Nephron progenitor cell (in vitro differentiated cells): ENCODE measurements at places on chromosomes 5 and 9.

GRCh38 chr5:106843812-106844416 is 826.8 kb downstream of the EFNA5 start:
- no peaks in the 10 kb centered on the region for H3K27me3 ChIP-seq
- no peaks in the 10 kb centered on the region for H3K4me1 ChIP-seq
- no peak overlapping the region for H3K27ac ChIP-seq
- no peak overlapping the region for H3K4me3 ChIP-seq
- DNase-seq, result no peak

- DNase-seq, result no peak
- no peak overlapping the region for H3K4me3 ChIP-seq
- peaks cover 19% of the 10 kb centered on the region for H3K27me3 ChIP-seq
- H3K4me1 ChIP-seq, result no peaks in the 10 kb centered on the region
- H3K27ac ChIP-seq, result no peak overlapping the region
Observed at GRCh38 chr5:133638436-133638835, 26.1 kb upstream of the FSTL4 start.

DNA sequence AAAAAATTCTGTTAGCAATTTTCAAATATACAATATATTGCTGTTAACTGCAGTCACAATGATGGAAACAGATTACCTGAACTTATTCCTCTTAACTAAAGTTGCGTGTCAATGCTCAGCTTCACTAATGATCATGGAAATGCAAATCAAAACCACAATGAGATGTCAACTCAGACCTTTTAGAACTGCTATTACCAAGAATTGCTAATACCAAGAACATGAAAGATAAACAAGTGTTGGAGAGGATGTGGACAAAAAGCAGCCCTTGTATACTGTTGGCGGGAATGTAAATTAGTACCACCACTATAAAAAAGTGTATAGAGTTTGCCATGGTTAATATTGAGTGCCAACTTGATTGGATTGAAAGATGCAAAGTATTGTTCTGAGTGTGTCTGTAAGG is 1409.7 kb upstream of the CDH18 start:
- H3K36me3 ChIP-seq, result no peaks in the 10 kb centered on the region
- no peak for DNase-seq
- H3K4me1 ChIP-seq, result peaks cover 44% of the 10 kb centered on the region
- H3K27ac ChIP-seq, result no peak overlapping the region
- no peak overlapping the region for H3K4me3 ChIP-seq
- peaks cover 2% of the 10 kb centered on the region for H3K27me3 ChIP-seq

DNA sequence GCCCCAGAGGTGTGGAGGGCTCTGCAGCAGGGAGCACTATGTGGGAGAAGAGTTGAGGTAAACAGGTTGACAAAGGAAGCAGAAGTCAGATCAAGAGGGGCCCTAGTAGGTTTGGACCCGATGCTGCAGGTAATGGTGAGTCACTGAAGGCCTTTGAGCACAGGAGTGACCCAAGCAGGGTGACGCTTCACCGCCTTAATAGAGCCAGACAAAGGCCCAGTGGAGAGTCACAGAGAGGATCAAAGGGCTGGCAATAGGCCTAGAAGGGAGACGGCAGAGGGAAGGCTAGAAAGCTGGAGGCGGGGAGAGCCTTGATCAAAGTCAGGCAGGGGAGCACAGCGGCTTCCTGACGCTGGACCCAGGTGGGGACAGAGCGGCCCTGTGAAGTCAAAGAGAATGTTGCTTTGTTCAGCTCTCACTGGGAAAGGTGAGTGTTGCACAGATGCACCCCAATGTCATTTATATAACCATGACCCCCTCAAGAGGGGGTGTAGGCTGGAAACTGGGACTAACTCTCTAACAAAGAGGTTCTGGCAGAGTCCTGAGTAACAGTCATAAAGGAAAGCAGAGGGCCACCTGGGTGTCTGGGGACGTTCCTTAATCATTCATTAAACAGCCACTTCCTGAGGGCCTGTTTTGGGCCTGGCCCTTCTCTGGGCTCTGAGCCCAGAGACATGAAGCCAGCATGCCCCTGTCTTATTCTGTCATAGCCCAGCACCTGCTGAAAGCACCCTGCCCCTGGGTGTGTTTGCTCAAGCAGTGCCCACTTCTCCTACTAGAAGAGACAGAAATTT is 9.8 kb upstream of the CPLX2 start:
- no peaks in the 10 kb centered on the region for H3K36me3 ChIP-seq
- H3K4me1 ChIP-seq, result peaks cover 12% of the 10 kb centered on the region
- no peak overlapping the region for H3K27ac ChIP-seq
- H3K27me3 ChIP-seq, result peaks cover 10% of the 10 kb centered on the region
- DNase-seq, result no peak

GRCh38 chr9:88789785-88790184 is 201.5 kb upstream of the S1PR3 start:
- no peak overlapping the region for H3K4me3 ChIP-seq
- H3K36me3 ChIP-seq, result no peaks in the 10 kb centered on the region
- no peaks in the 10 kb centered on the region for H3K27me3 ChIP-seq
- H3K27ac ChIP-seq, result no peak overlapping the region

DNA sequence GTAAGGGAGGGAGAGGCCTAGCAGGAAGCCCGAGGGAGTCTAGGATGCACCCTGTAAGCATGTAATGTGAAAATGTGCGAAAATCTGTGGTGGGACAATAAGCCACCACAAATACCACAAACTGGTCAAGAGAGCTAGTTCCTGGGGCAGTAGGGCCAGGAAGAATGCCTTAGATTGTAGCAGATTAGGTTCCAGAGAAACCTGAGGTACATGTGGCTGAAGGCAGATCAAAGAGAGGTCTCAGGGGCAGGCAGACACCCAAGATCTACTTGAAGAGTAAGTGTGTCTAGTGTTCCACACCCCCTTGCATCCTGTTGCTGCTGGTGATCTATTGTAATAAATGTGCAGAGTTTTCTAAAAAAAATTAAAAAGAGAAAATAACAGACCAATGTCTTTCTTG is 1677.3 kb upstream of the CDH6 start:
- no peaks in the 10 kb centered on the region for H3K4me1 ChIP-seq
- H3K27ac ChIP-seq, result no peak overlapping the region
- no peaks in the 10 kb centered on the region for H3K27me3 ChIP-seq
- DNase-seq, result no peak

DNA sequence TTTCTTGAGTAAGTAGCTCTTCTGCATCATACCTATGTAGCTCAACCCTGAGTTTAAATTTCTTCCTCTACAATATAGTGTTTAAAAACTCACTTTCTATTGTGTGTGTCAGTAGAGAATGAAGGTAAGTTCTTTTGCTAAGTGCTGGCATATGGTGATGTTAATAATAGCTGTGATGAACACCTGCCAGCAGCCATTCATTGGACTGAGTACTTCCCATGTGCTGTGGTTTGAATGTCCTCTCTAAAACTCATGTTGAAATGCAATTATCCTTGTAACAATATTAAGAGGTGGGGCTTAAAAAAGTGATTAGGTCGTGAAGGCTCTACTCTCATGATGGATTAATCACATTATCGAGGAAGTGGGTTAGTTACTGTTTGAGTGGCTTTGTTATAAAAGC is 645.2 kb upstream of the RGMB start:
- H3K4me1 ChIP-seq, result no peaks in the 10 kb centered on the region
- no peaks in the 10 kb centered on the region for H3K36me3 ChIP-seq
- no peak overlapping the region for H3K27ac ChIP-seq
- no peak for DNase-seq
- H3K27me3 ChIP-seq, result no peaks in the 10 kb centered on the region

DNA sequence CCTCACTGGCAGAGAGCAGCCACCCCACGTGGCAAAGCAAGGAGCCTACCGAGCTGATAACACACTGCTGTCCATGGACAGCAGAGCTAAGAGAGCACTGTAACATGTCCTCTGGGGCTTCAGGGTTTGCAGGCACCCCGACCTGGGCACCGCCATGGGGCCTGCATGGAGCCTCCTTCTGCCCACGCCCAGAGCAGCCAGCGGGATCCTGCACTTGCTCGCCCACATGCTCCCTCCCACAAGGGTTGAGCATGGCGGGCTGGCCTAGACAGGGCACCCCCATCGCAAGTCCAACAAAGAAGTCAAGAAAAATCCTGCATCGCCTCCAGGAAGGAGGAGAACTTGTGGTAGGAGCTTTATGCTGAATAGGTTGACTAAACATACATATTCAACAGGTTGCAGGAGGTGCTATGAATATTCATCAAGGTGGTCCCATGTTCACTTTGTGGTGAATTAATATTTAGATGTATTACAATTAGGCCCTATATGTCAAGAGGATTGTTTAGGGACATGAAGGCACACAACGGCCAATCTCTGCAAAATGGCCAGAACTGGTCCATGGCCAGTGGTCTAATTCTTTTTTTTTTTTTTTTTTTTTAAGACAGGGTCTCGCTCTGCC is 3.8 kb upstream of the MIGA2 start:
- H3K27ac ChIP-seq, result no peak overlapping the region
- no peak for DNase-seq
- no peaks in the 10 kb centered on the region for H3K36me3 ChIP-seq
